ENCODE measurements at places on chromosomes 11 and 22. TPM values are rescaled to one million over a fixed set of nuclear protein-coding genes. Genes with fewer than 3 reads are reported as not detected.

The SYT9 gene
- 1.3 TPM for total RNA-seq

The CHRM4 gene
- 0.84 TPM for total RNA-seq

GRCh38 chr11:134345237-134345550 lies 13.4 kb downstream of the GLB1L2 start:
- no peak for DNase-seq

DNA sequence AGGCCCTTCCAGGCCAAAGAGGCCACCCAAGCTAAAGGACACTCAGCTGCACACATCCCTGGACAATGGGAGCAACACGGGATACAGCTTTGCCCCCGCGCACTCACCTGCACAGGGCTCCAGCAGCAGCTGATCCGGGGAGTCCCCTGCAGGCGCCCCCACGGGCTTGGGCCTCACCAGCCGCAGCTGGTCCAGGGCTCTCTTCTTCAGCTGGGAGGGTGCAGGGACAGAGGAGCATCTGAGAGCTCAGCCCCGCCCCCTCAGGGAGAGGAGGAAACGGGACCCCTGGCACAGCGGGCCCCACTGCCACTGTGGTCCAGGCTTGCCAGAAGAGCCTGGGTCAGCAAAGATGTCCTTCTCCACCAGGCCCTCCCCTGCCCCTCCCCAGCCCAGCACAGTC lies 7.8 kb upstream of the MFNG start:
- no peak for DNase-seq

- no peak for DNase-seq
These were observed 827 bp downstream of the NAALADL1 start for GRCh38 chr11:65057526-65057925.

DNA sequence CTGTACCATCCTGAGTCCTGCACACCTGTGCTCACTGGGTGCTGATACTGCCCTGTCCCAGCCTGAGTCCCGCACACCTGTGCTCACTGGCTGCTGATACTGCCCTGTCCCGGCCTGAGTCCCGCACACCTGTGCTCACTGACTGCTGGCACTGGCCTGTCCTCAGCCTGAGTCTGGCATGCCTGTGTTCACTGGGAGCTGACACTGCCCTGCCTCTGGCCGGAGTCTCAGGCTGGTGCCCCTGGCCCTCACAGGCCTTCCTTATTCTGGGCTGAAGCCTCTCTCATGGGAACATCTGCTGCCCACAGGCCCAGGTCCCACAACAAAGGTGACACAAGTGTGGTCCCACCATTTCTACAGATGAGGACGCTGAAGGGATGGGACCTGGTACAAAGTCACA lies 115.1 kb downstream of the MPPED1 start:
- DNase-seq = no peak

DNA sequence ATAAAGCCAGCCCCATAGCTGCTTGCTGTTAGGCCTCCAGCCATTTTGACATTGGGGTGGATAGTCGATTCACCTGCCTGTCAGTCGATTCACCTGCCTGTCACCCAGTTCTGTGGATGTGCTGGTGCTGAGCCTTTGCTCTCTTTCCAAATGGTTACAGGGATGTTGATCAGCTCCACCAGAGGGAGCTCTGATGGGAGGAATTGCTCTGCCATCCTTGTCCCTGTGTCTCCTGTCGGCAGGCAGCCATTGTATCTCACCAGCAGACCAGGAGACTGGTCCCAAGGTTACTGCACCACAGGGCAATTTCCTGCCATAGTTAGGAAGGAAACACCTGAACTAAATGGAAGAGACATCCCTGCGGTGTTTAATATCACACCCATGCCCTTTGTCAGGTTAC lies 6.1 kb downstream of the MPEG1 start:
- DNase-seq = peak; percentile 58
